ENCODE measurements at places on chromosomes 7 and 10.

- DNase-seq = no peak
Measured at GRCh38 chr7:23691320-23691719, 11.3 kb downstream of the FAM221A start.

GRCh38 chr10:124903111-124903510, 38.8 kb upstream of the ZRANB1 start:
- no peak for DNase-seq

- DNase-seq = no peak
Measured at GRCh38 chr10:10684972-10685371, 332.7 kb upstream of the CELF2 start.

DNA sequence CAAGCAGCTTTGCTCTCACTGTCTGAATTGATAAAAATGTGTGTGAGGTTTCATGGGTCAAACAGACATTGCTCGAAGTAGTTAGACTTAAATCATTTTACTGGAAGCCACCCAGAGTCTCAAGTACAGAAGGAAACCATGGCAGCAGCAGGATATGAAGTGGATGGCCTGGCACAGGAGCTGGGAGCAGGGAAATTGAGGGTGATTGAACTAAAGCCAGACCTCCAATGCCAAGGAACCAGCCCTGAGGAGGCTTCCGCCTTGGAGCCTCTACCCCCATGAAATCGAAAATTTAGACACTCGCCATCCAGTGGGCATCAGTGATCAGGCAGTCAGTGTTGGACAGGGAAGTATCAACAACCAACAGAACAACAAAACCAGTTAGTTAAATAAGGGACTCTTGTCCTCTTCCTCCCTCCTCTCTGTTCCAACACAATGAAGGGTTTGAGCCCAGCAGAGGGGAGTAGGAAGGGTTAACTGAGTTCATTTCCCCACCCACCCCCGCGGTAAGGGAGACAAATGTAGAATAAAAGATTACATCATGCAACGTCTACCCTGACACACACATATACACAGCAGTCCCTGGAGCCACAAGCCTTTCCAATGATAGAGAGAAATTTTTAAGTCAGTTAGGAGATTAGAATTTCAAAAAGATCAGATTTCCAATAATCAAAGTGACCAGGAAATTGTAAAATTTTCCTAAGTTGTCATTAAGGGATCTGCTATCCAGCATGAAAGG, 156.3 kb downstream of the SLC16A9 start:
- no peak for DNase-seq

Measured in caudate nucleus (tissue), 63 donors.